ENCODE measurements at places on chromosomes 11 and 22.

DNA sequence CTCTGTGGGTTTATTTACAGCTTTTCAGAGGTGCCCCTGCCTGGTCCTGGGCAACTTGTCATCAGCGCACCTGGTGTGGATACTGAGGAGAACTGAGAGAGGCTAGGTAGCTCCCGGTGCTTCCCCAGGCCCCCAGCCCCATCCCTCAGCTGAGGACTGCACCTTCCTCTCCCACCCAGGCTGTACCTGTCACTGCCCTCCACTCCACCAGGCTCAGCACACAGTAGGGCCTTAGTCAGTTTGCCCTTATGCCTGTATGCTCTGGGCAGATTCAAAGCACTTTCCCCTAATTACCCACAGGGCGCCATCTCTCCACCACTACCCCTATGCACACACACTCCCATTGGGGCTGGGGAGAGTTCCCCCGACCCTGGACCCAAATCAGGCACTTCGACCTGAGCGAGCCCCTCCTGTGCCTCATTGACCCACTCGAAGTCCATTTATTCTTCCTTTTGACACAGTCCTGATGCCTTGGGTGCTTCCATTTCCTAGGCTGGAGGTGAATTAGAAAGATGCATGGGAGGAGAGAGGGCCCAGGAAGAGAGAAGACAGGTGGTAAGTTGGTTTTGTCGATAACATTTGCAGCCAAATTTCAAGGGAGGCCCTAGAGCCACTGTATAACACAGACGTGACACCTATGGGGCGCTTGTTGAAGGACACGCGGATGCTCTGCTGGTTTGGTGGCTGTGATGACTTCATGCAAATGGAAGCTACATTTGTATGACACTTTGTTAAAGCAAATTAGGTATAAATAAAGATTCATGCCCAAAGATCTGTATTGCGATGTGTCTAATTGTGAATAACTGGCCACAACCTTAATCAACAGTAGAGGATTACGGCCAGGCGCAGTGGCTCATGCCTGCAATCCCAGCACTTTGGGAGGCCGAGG is 13.8 kb upstream of the PICK1 start:
- no peak for DNase-seq

GRCh38 chr11:28820296-28820989 is 712.3 kb downstream of the METTL15 start:
- no peak for DNase-seq

- DNase-seq = no peak
Observed at GRCh38 chr11:71433648-71434450, 14.3 kb downstream of the DHCR7 start.

DNA sequence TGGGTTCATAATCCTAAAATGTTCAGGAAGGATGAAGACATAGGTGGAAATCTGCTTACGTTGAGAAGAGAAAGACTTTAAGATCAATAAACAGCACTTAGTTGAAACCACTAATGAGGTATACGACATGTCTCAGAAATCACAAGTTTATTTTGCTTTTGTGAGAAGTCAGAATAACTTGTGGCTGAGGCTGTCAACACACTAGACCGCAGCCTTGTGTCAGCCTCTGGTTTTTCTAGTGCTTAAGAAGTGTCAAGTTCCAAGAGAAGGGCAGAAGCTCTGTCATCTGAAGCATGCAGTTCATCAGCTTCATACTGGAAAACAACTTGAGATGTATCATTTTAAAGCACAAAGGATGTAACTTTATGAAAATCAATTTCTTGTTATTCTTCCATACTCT is 420.9 kb downstream of the METTL15 start:
- DNase-seq = no peak

DNA sequence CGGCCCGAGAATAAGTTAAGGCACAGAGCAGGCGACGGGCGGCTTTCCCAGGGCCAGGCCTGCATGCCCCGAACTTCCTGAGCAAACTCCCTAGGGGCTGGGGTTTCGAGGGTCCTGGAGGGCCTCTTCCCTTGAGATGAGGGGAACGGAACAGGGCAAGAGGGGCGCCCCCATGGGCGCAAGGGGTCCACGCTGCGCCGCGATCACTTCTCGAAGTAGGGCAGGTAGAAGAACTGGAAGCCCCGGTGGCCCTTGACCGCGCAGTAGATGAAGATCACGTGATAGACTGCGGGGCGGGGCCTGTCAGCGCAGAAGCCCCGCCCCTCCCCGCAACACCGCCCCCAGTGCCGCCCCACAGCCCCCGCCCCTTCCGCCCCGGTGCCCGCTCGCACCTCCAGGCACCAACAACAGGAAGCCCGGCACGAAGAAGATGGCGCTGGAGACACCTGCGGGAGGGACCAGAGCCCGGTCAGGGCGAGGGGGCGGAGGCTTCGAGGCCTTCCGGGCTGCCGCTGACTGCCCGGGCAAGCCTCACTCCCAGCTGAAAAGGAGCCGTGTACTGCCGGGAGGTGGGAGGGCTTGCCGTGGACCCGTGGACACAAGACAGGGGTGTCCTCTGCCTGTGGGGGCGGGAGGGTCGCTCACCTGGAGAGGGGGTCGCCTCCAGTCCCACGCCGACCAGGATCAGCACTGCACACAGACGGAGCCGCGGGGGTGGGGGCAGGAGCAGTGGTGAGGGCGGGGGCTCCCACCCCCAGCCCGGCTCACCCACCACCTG is 4.5 kb downstream of the TMEM134 start:
- peak; percentile 99 for DNase-seq

DNA sequence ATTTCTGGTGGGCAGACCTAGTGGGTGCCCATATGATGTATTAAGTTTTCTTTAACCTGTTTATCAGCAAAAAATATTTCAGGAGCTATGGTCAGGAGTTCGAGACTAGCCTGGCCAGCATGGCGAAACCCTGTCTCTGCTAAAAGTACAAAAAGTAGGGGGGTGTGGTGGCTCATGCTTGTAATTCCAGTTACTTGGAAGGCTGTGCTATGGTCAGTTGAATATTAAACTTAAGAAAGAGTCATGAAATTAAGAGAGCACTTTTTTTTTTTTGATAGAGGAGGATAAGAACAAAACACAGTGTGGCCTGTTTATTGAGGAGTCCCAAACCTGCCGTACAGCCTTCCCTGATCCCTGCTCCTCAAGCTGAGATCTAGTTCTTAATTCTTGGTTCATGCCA is 29.8 kb downstream of the OR6Q1 start:
- DNase-seq = no peak

DNA sequence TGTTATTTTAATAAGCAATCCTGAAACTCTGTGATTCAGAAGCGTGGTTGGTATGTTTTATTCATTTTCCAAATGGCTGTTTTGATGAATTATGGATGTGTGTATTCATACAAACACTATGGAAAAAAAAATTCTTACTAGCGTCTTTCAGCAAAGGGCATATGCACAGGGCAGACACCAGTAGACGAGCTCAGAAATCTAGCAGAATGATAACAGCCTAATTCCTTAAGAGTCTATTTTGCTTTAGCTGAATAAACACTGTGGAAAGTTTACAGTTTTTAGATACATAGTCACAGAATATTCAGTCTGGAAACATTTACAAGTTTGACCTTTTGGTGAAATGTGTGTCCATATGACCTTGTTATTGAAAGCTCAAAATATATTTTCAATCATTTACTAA is 418.8 kb upstream of the LUZP2 start:
- DNase-seq = no peak

- DNase-seq = no peak
Observed at GRCh38 chr11:113113801-113114704, 152.8 kb downstream of the NCAM1 start.

GRCh38 chr11:876545-876944 is 33.9 kb downstream of the TSPAN4 start:
- peak; percentile 90 for DNase-seq

DNA sequence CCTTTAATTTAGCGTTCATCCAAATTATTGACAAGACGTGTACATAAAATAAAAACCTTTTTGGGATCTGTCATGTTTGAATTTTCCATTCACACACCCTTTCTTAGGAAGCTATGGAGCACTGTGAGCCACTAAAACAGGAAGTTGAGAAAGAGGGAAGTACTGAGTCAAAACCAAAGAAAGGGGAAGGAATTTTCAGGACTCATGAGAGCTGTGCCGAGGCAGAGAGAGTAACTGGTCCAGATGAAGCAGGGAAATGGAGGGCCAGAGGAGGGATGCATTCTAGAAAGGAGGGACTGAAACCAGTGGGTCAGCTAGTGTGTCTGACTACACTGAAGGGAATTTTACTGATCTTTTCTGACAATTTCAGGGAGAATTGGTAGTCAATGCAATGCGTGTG is 24.9 kb downstream of the APLP2 start:
- DNase-seq = no peak

GRCh38 chr11:24574461-24574860 is 77.6 kb downstream of the LUZP2 start:
- no peak for DNase-seq

- DNase-seq = no peak
Observed at GRCh38 chr11:105699203-105699602, 89.3 kb downstream of the GRIA4 start.

DNA sequence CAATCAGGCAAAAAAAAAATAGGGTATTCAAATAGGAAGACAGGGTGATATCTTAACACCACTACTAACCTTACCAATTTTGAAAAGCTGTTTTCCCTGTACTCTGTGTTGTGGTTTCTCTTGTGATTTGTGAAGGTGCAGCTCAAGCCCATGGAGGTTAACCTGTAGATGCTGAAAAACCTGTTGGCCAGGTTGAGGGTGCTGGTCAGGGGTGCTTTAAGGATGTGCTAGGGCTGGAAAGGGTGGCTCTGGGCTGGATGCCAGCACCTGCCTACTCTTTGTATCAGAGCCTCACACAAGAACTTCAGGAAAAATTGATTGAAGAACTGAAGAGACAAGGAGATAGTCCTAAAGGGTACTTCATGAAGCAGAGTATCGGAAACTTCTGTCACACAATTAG is 18.3 kb upstream of the OR5M8 start:
- DNase-seq = no peak

GRCh38 chr11:70504246-70505020 is 106.1 kb downstream of the CTTN start:
- DNase-seq = peak; percentile 63

- peak; percentile 40 for DNase-seq
Observed at GRCh38 chr11:64457416-64458010, 98.6 kb downstream of the RPS6KA4 start.

DNA sequence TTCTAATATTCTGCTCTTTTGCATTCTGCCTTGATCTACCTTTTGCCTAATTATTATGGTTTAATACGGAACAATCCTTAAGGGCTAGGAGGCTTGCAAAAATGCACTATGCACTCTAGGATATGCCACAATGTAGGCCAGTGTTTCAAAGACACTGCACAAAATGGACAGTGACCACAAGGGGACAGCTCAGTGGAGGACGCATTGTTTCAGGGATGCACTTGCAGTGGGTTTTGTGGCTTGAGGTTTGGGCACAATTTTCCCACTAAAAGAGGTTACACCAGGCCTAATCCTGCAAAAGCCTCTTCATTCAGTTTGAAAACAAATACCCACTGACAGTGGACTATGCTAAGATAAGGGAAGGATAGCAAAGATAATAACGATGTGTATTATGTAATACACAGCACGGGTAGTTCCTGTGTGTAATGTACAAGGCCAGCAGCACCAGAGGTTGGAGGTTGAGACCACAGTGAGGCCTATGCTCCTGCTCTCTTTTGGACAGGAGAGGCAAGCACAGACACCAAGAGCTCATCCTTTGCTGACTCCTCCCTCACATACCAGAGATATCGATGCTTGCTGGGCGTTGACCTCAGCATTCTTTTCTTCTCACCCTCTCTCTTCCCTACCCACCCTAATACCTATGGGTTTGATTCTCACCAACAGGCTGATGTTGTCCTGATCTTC is 12.7 kb downstream of the MAP6 start:
- no peak for DNase-seq

DNA sequence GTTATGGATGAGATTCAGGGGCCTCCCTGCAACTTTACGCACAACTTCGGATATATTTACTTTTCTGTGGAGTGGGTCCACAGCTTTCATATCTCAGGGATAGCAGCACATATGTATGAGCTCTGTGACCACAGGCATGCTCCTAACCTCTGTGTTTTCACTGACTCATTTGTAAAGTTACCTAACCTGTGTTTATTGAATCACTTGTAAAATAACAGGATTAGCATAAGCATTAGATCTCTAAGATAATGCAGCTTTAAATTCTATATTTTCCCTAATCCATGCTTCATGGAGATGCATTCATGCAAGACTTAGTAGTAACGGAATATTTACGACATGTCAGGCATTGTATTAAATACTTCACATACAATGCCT is 47.9 kb upstream of the DDI1 start:
- no peak for DNase-seq

DNA sequence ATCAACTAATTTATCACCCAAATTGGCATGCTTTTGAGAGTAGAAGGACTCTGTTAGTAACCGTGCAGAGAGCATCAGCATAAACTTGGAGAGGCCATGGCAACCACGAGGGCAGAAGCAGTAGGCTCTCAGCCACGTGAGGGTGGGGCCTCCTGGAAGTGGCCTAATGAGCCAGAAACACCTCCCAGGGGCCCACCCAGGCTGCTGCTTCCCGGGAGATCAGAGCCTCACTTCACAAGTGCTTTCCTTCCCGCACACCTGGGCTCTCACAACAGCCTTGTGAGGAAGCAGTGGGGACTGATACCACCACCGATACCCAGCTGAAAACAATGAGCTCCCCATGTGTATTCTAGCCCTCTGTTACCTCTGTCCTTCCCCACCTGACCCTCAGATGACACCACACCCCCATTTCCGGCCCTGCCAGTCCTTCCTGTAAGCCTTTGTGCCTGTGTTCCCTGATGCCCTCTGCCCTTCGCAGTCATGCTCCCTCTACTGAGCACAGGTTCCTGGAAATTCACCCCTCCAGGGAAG is 17.0 kb downstream of the TRIM29 start:
- DNase-seq = no peak

DNA sequence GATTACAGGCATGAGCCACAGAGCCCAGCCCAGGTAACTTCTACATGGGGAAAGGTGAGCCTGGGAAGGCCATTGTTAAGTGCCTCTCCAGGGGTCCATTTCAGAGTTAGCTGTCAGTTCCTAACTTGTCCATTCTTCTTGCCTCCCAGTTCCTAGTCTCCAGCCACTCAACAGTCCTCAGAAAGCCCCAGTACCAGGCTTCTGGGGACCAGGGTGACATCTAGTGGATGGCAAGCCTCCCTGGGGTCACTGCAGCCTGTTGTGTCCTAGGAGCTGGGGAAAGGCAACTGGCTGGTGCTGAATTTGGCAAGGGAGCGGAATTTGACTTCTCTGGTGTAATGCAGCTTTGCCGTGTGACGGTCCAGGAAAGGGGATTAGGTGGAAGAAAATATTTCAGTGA is 2.1 kb downstream of the LGALS12 start:
- no peak for DNase-seq
